ENCODE measurements at places on chromosomes 1 and 21. TPM values are rescaled to one million over a fixed set of nuclear protein-coding genes. Genes with fewer than 3 reads are reported as not detected.

NTRK1 gene
- total RNA-seq, result not detected

RYR2 gene
- total RNA-seq, result not detected

MIXL1 gene
- total RNA-seq, result not detected

SLC37A1 gene
- total RNA-seq, result 0.88 TPM

MANEAL gene
- total RNA-seq, result 0.57 TPM

TCEA3 gene
- total RNA-seq, result 6.4 TPM

SLC45A1 gene
- 1.9 TPM for total RNA-seq

LYSMD1 gene
- 13.6 TPM for total RNA-seq

POGK gene
- 25.4 TPM for total RNA-seq

WLS gene
- total RNA-seq, result 107 TPM

CYP4A11 gene
- not detected for total RNA-seq

TMEM81 gene
- total RNA-seq, result 1.3 TPM

IRF6 gene
- total RNA-seq, result under 0.01 TPM

GSTM5 gene
- 0.43 TPM for total RNA-seq
